ENCODE measurements at places on chromosomes 2 and 18.
A peak's percentile ranks its signal among the peaks of the same experiment; 100 is the strongest.

GRCh38 chr2:182132605-182133004, 147.0 kb downstream of the PPP1R1C start:
- DNase-seq: no peak

DNA sequence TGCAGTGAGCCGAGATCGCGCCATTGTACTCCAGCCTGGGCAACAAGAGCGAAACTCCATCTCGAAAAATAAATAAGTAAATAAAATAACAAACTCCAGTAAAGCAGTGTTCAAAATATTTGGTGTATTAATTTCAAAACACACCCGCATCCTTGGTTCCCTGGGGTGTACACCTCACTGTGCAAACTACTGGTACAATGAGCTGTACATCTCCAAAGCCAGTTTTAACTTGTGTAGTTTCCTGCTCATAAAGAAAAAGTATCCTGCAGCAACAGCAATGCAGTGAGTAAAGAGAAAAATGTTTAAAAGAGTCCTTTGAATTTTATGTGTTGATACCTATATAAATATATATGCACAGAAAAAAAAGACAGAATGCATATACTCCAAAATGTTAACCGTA, 4.4 kb upstream of the NFE2L2 start:
- no peak for DNase-seq

DNA sequence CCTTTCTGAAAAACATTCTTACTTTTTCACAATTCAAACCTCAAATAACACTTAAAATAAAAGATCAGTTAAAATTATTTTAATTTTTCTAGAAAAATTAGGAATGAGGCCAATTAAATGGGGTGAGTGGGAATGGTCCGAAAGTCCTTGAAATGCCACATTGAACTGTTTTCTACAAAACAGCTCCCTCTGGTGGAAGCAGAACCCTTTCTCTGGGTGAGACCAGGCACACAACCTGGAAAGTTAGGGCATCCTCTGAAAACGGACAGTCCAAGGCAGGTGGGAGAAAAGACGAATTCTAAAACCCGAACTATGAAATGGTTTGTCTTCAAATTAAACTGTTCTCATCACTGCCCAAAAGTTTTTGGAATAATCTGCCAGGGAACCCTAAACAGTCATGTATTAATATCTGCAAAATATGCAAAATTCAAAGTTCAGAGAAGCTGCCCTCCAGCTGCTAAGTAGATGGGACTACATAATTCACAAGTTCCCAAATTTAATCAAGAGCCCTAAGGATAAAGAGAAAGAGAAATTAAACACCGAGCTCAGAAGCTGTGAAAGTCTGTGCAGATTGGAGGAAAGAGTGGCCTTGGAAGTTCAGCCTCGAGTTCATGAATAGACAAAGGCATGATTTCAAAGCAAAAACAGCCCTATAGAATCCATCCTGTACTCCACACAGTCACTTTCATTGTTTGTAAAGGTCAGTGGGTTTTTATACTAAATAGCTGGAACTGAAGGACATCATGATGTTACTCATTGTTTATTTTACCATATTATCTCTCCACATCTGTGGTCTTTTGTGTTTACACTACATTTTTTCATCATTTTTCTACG, 108.3 kb downstream of the PIEZO2 start:
- DNase-seq: peak; percentile 68

- no peak for DNase-seq
These were observed 59.0 kb downstream of the TNFRSF11A start for GRCh38 chr18:62384068-62384467.

DNA sequence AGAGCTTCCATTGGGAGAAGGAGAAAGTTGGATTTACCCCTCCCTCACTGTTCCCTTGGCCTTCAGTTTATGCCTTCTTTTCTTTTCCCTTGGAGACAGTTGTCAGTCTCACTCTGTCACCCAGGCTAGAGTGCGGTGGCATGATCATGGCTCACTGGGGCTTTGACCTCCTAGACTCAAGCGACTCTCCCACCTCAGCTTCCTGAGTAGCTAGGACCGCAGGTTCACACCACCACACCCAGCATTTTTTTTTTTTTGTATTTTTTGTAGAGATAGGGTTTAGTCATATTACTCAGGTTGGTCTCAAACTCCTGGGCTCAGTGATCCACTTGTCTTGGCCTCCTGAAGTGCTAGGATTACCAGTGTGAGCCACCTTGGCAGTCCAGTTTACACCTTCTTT, 49.9 kb downstream of the SLC9A4 start:
- DNase-seq: no peak

DNA sequence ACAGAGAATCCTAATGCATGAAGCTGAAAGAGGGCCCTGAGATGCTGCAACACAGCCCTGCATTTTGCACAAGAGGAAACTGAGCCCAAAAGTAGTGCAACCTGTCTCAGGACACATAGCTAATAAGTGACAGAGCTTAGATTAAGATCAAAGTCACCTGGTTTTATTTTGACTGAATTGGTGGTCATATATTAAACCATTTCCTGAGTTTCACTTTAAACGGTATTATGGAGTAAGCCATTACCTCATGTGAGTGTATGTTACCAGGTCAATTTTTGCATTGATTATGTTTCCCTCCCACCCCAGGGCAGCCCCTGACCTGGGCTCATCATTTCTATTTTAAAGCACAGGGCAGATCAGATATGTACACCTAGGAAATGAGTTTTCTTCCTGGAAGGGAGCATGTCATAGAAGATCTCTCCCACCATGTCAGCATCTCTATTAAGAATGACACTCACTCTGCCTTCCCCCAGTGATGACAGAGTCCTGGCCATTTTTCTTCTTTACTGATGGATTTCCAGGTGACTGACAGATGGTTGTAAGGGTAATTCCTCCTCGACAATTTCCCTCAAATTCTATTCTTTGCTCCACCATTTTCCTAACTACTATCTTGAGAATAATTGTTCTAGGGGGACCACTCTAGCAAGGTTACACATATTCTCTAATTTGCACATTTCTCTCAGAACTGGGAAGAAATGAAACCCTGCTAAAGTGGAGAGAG, 441.3 kb upstream of the SLC14A2 start:
- peak; percentile 10 for DNase-seq

Data from common myeloid progenitor, CD34-positive (primary cell).